ENCODE measurements at places on chromosomes 13 and 19.
A peak's percentile ranks its signal among the peaks of the same experiment; 100 is the strongest.

- no peak for DNase-seq
These were observed 14.3 kb downstream of the LATS2 start for GRCh38 chr13:21047087-21047486.

DNA sequence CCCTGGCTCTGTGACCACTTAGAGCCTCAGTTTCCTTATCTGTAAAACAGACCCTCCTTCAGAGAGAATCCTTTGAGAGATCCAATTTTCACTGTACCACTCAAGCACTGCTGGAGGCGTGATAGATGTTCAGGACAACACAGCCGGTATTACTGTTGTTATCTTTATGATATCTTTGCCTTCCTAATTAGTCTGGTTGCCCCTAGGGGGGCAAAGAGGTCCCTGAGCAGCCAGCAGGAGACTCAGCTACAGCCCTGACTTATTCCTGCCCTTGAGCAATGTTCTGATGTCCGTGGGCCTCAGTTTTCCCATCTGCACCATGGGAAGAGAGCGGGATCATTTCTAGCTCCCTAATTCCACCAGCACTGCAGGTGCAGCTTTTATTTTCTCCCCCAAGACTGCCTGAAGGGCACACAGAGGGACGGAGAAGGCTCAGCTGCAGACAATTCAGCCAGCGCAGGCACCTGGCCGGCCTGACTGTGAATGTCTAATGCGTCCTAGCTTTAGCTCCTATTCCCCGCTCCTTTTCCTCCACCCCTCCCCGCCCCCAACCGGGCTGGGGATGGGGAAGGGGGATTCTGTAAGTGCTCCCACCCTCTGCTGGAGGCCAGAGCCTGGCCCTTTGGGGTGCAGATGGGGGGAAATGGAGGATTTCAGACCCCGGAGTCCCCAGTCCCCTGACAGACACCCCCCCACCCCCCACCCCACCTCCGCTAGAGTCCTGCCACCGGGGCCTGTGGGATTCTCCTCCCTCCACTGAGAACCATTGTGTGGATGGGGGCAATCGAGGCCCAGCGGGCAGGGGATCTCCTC lies 16.2 kb downstream of the TLE5 start:
- peak; percentile 56 for DNase-seq

GRCh38 chr19:16522559-16523377 lies 19.5 kb downstream of the CHERP start:
- no peak for DNase-seq

GRCh38 chr19:1938071-1938470 lies 2.9 kb upstream of the CSNK1G2 start:
- DNase-seq = no peak

DNA sequence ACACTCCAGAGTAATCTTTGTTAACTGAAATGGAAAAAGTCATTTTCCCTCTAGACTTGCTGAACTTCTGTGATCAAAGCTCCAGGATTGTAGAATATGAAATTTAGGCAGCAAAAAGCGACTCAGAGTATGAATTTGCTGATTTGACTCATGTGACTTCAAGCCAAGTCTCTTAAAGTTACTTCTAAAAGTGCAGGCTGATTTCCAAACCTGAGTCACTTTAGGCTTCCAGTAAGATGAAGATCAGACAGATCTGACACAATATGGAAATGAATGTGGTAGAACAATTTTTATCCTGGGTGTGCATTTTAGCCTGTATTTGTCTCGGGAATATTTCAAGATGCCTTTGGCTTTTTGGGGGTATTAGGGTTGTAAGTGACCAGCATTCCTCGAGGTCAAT lies 151.0 kb upstream of the TMTC4 start:
- DNase-seq = no peak

- DNase-seq = peak; percentile 82
These were observed 10.3 kb downstream of the ZNF787 start for GRCh38 chr19:56110515-56111448.

DNA sequence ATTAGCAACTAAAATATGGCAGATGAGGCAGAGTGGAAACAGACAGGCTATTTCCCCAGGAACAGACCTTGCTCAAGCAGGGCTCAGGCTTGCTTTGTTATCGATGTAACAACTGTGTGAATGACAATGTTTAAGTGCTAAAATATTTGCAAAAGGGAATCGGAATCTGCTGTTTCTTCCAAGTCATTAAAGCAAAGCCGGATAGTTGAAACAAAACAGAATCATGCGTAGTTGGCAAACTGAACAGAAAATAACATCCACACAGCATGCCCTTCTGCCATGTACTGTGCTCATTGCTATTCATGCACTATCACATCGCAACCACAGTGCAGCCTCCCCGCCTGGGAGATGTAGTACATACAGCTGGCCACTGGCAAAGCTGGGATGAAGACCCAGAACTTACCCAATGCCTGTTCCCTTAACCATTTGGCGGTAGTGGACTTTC lies 799.1 kb downstream of the DIAPH3 start:
- DNase-seq = no peak

GRCh38 chr19:41849067-41849466 lies 4.2 kb downstream of the DMRTC2 start:
- DNase-seq = no peak

DNA sequence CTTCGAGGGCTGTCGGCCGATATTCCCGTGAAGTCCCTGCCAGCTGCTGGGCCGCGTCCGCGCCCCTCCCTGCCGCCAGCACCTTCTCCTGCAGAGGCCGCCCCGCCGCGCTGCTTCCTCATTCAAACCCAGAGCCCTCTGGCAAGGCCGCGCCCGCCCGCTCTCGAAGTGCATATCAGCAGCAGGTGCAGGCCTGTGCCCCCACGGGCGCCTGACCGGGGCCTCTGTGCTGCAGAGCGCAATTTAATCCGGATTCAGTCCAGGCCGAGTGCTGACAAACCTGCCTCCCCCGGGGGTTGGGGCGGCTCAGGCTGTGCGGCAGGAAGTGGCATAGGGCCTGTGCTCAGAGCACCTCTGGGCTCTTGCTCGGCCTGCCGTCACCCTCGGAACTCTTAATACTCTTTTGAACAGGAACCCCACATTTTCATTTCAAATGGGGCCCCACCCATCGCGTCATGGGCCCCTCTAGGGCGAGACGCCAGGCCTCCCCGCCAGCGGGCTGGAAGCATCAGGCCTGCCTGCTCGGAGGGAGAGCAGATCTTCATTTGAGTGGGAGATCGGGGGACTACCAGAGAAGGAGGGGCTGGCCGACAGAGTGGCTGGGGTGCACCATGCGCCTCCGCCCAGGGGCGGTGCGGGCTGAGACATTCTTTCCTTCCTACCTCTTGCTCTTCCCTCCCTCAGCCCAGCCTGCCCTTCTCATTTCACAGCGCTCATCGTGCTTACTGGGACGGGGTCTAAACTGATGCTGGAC lies 125.7 kb downstream of the TNFRSF19 start:
- DNase-seq = no peak

GRCh38 chr13:28531077-28531844 lies 36.3 kb upstream of the FLT1 start:
- DNase-seq = peak; percentile 29

DNA sequence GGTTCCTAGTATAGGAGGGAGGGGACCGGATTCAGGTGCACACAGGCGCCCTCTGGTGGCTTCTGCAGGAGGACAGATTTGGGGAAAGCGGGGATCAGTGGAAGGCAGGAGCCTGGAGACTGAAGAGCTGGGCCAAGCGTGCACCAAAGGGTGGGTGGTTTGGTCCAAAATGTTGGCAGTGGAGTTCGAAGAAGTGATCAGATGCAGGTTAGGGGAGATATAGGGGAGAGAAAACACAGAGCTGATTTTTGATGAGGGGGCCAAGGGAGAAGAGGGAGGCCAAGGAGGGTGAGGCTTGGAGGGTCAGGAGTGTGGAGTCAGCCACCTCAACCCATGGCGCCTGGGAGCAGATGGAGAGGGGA lies 6.8 kb upstream of the CARM1 start:
- peak; percentile 76 for DNase-seq

DNA sequence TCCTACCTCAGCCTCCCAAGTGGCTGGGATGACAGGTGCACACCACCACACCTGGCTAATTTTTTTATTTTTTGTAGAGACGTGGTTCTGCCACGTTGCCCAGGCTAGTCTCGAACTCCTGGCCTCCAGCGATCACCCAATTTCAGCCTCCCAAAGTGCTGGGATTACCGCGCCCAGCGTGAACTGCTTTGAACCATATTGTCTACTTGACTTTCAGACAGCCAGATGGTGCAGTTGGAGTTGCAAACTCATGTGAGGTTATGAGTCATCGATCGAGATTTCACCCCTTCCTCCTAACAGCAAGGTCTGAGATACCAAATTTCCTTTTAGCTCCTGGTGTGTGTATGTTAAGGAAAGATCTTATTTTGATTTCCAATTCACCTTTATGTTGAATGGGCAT lies 2.7 kb downstream of the SLC27A1 start:
- DNase-seq = no peak

GRCh38 chr19:20182222-20182785 lies 15.3 kb downstream of the ZNF486 start:
- DNase-seq = no peak

Data from NCI-H146 (cell line).